Stimulated activated CD8-positive, alpha-beta memory T cell treated with anti-CD3 and anti-CD28 coated beads, Interleukin-7, amount 100 ng/mL, for 4 hours (primary cell): ENCODE measurements at places on chromosomes 5 and 9.

GRCh38 chr5:123154886-123155445, 65.9 kb downstream of the PRDM6 start:
- no peak for DNase-seq

GRCh38 chr9:91143642-91144041, 218.1 kb downstream of the AUH start:
- no peak for DNase-seq

- DNase-seq = no peak
These were observed 5.1 kb downstream of the RNF14 start for GRCh38 chr5:141973871-141974595.

DNA sequence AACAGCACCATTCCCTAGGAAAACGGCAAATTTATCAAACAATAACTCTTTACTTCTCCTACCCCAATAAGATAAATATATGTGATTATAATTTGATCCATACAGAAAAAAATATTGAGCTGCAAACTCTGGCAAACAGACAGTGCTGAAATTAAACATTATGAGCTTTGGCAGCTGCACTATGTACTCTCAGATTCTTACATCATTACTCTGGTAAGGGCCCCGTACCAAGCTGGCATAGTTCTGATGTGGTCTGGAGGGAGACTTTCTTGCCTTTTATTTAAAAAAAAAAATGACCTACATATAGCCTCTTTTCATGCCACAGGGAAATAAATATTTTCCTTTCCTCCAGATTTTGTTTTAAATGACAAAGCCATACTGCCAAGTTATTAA, 95.0 kb downstream of the NR6A1 start:
- no peak for DNase-seq

- no peak for DNase-seq
These were observed 28.7 kb upstream of the ZSWIM6 start for GRCh38 chr5:61303346-61303745.

GRCh38 chr9:89706731-89707191, 101.9 kb downstream of the GADD45G start:
- DNase-seq = no peak

GRCh38 chr5:62017092-62017491, 288.9 kb upstream of the KIF2A start:
- no peak for DNase-seq

DNA sequence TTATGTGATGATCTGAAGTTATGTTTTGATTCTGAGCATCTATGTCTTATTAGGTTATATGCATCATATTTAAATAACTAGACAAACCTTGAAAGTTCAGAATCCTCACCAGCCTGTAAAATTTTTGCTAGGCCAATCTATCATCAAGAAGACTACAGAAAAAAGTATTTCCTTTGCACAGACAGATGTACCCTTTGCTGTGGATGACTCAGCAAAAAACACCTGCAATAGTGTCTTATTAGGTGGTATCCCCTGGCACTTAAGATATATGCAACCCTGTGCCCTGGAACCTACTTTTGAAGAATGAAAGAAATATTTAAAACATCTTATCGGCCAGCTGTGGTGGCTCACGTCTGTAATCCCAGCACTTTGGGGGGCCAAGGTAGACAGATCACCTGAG, 130.6 kb downstream of the SLF1 start:
- no peak for DNase-seq

DNA sequence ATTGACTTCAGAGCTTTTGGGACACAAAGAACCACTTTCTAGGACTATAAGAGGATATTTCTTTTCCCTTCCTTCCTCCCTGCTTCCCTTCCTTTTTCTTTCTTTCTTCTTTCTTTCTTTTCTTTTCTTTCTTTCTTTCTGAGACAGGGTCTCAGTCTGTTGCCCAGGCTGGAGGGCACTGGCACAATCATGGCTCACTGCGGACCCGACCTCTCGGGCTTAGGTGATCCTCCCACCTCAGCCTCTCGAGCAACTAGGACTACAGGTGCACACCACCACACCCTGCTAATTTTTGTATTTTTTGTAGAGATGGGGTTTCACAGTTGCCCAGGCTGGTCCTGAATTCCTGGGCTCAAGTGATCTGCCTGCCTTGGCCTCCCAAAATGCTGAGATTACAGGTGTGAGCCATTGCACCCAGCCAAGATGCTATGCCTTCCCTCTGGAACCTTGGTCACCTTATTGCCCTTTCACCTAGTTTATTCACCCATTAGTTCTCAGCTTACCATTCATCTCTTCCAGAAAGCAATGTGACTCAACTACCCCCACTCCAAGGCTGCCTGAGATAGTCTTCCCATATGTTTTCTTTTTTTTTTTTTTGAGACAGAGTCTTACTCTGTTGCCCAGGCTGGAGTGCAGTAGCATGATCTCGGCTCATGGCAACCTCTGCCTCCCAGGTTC, 10.1 kb downstream of the PLIN2 start:
- DNase-seq = no peak

- DNase-seq = no peak
These were observed 103.5 kb downstream of the NDUFAF2 start for GRCh38 chr5:61048534-61048933.

DNA sequence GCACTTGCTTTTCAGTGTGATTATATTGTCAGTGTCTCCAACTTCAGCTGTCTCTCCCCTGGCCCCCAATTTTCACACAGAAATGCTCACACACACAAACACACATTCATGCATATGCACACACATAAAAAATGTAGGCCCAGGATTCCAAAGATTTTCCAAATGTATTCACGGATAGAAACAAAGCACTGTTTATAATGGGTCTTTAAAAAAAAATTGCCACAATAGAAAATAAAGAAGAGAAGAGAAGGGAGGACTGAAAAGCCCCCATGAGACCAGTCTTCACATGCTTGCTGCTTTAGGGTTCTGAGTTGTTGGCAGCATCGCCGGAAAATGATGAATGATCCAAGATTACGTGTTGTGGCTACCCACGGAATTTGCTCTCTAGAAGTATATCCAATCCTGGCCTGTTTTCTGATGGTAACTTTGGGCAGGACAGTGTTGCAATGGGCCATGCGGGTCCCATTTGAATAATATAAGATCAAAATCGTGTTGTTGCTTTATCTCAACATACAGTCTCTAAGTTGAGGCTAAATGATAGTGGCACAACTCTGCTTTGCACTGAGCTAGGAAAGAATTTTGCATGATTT, 36.2 kb upstream of the ACO1 start:
- no peak for DNase-seq
